ENCODE measurements at places on chromosomes 5 and 9.

- DNase-seq: no peak
These were observed 50.4 kb downstream of the RASGRF2 start for GRCh38 chr5:81010336-81011169.

GRCh38 chr5:135140446-135141204 is 106.6 kb upstream of the PITX1 start:
- DNase-seq: no peak

GRCh38 chr9:135350003-135350315 is 129.6 kb upstream of the PPP1R26 start:
- no peak for DNase-seq

GRCh38 chr5:7422316-7423106 is 26.6 kb downstream of the ADCY2 start:
- no peak for DNase-seq

- no peak for DNase-seq
These were observed 41.8 kb downstream of the FYB1 start for GRCh38 chr5:39177631-39177964.

- no peak for DNase-seq
These were observed 113.8 kb downstream of the RPS23 start for GRCh38 chr5:82164176-82164976.

GRCh38 chr9:74940600-74940999 is 12.1 kb downstream of the C9orf40 start:
- no peak for DNase-seq

- peak; percentile 25 for DNase-seq
These were observed 1.3 kb upstream of the ABCA2 start for GRCh38 chr9:137029058-137029936.

DNA sequence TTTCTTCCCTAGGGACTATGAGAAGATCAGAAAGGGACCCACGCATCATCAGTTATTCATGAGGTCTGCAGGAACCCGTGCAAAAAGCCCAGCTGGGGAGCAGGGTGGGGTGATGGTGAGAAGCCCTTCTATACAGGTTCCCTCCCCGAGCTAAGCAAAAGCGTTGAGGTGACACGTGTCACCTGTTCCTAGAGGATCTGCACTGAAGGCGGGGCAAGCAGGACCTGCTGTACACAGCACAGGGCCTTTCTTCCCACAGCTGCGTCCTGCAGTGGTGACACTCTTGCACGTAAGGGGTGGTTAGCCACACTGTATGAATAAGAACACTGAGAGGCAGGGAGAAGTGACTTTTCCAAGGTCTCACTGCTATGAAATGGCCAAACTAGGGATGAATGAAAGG is 37.2 kb upstream of the SH3PXD2B start:
- no peak for DNase-seq

DNA sequence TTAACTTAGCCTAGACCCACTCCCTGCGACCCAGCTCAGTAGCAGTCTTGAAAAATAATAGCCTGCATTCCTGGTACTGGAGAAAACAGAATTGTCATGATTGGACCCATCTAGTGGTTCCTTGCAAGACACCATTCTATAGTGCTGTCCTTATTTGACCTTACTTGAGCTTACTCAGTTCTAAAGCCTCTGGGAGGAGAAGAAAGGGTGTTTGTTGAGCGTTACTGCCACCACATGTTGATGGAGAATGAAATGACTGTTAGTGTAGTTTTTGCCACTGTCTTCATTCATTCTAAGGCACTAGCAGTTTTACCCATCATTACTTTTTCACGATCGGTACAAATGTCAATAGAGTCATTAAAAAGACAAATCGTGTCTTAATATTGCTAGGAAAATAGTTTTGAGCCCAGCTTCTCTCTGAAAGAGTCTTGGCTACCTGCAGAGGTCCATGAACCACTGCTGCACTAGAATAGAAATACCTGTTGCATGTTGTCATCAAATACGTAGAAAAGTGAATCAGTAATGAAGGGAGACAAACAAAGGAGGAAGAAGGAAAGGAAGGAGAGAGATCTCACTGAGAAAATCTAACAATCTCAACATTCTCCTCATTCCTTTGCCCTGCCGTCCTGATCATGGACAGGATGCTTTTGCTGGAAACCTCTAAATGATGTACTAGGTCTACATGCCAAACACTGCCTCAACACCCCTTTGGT is 96.0 kb downstream of the LIX1 start:
- no peak for DNase-seq

GRCh38 chr9:78566521-78566920 is 269.6 kb downstream of the PSAT1 start:
- DNase-seq: no peak

DNA sequence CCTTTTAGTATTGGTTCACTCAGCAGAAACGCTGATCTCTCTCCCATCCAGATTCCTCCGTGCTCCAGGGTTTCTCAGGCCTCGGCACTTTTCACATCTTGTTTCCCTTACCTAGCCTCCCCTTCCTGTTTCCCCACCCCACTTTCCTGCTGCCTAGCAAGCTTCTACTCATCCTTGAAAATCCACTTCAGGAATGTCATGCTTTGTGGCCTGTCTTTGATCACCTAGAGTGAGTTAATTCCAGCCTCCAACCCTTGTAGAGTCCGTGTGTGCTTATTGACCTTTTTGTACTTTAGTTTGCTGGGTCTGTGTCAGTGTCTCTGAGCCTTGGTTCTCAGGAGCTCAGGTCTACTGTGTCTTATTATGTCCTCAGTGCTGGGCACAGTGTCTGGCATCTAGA is 116.6 kb downstream of the AOPEP start:
- DNase-seq: no peak

DNA sequence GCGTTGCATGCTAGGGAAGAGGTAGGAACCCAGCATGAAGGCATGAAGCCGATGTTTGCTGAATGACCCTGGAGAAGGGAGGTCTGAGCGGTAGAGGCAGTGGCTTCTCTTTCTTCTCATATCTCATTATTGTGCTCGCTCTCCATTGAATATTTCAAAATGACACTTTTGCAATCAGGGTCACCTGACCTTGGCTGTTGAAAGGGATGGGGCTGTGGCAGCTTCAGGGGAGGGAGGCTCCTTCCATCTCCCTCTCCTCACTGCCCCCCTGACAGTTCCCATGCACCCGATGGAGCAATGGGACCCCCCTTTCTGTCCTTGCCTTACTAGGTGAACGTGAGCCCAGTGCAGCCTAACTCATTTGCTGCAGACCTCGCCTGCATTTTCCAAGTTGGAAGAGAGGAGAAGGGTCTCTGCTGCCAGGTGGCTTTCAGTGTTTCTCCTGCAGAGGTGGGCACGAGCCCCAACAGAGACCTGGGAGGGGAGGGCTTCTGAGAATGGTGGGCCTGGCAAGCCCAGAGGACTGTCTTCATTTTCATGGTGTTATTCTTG is 17.9 kb downstream of the STC2 start:
- DNase-seq: no peak

DNA sequence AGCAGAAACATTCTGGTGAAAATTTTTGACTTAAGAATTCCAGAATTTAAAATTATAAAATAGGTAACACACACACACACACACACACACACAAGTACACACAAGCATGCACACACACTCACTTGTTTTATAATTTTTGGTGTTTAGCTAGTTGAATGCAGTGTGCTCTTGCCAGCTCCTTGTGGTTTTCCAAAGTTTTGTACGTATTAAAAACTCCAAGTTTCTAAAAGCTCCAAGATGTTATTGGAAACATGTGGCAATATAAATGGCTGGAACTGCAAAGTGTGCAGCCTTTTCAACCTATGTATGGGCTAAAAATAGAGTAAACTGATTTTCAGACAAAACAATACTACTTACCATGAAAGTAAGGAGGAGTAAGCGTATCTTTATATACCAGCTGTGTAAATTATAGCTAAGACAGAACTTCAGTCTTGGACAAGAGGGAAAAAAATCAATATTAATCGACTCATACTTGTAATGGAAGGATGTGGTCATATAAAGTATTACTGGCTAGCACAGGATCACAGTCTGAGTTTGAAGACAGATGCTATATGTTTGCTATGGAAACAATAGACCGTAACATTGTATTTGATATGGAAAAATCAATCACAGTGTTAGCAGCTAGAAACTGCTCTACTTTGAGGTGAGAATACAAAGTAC is 727.1 kb upstream of the GRAMD2B start:
- DNase-seq: no peak

GRCh38 chr9:136237486-136238341 is 7.9 kb downstream of the QSOX2 start:
- no peak for DNase-seq

DNA sequence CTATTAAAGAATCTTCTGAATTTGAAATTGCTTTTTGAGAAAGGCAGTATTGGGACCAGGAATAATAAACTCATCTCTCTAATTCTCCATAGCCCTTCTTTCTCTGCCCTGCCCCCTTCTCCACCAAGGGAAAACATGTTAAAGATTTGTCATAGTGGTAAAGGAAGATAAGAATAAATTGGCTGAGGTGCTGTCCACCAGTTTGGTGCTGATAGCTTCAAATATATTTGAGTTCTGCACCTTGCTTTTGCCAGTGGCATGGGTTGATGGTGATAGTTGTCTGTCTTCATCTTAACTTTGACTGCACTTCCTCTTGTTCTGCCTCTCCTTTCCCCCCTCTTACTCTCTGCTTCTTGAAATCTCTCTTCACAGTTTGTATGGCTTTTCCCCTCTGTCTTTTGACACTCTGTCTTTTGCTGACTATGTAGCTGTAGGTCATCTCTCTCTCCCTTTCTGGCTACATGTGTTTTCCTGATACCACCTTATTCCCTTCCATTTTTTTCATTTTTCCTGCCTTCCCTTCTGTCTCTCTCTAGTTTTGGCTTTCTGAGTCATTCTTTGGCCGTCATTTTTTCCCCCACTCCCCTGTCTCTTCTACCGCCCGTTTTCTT is 56.6 kb downstream of the NDUFS4 start:
- DNase-seq: no peak

- DNase-seq: no peak
These were observed 162.0 kb downstream of the C9orf50 start for GRCh38 chr9:129458663-129459546.

- no peak for DNase-seq
These were observed 56.9 kb downstream of the ACER2 start for GRCh38 chr9:19465586-19466279.

DNA sequence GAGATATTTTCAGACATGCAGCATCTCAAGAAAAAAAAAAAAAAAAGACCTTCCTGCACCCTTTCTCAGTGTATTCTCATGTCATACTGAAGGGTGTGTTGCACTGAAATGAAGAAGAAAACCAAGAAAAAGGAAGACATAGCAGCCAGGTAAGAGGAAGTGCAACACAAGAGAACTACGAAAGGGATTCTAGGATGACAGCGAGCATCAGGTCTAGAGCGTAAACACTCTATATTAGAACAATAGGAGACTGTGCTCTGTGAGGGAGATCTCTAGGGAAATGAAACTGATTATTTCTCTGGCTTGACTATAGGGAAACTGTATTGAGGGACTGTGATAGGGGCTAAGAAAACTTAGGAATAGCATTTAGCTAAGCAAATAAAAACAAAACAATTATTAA is 30.0 kb downstream of the BTF3 start:
- DNase-seq: no peak

DNA sequence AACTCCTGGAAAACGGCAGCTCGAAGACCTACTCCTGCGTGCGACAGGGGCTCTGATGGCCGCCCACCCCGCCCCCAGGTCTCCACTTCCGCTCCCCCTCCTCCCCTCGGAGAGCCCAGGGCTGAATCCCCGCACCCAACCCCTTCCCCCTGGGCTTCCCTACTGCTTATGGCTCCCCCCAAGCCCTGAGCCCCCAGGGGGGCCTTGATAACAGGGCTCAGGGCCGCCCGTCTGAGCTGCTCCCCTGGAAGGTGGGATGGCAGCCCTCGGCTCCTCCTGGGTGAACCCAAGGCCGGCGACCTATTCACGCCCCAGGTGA is 30.4 kb downstream of the GLT6D1 start:
- DNase-seq: no peak

DNA sequence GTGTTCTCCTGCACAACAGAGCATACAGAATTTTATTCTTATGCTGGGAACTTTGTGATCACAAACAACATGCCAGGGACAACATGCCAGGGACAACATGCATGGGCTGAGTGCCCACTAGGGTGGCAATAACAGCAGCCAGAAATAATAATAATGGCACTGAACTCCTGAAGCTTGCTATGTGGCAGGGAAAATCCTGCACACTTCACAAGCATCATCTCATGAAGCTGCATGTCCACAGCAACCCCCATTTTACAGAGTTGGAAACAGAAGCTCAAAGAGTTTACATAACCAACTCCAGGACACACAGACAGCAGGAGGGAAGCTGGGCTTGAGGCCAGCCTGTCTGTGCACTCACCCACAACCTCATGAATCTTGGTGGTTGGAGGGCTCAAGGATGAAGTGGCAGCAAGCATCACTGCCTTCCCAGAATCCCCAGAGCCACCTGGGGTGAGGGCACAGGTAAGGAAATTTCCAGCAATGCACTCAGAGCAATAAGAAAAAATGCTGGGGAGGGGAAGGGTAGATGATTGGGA is 111.4 kb downstream of the GABBR2 start:
- DNase-seq: no peak

GRCh38 chr9:93255994-93256877 is 72.3 kb downstream of the WNK2 start:
- no peak for DNase-seq

- DNase-seq: no peak
These were observed 43.4 kb upstream of the CDKN2B start for GRCh38 chr9:22052376-22052945.

DNA sequence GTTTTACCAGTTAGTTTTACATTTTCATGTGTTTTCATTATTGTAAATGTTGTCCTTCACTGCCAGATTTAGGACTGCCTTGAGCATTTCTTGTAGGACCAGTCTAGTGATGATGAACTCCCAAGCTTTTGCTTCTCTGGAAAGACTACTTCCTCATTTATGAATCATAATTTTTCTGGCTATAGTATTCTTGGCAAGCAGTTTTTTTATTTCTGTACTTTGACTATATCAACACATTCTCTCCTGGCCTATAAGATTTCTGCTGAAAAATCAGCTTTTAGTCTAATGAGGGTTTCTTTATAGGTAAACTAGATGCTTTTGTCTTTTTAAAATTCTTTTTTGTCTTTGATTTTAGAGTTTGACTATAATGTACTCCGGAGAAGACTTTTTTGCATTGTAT is 256.8 kb upstream of the GRAMD2B start:
- no peak for DNase-seq

- no peak for DNase-seq
These were observed 2.1 kb downstream of the NR3C1 start for GRCh38 chr5:143401227-143402016.

- no peak for DNase-seq
These were observed 12.8 kb downstream of the PTAR1 start for GRCh38 chr9:69746859-69747560.

DNA sequence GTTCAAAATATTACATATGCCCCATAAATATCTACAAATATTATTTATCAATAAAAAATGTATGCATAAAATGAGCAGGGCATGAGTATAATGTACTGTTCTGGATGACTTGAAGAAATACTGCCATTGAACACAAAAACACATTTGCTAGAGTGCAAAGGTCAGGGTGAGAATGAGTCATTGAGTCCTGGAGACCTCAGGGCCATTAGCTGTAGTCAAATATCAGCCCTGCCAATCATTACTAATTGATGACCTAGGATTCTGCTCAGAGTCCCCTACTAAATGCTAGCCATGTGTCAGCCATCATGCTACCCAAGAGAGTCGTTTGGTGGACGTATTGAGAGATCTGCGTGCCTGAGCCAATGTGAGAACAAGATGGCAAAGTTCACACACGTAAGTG is 80.3 kb upstream of the FAM169A start:
- DNase-seq: no peak

GRCh38 chr5:57738301-57738700 is 255.7 kb upstream of the ACTBL2 start:
- DNase-seq: no peak

Data from Panc1 (cell line).